ENCODE measurements at places on chromosomes 1 and 21.

DNA sequence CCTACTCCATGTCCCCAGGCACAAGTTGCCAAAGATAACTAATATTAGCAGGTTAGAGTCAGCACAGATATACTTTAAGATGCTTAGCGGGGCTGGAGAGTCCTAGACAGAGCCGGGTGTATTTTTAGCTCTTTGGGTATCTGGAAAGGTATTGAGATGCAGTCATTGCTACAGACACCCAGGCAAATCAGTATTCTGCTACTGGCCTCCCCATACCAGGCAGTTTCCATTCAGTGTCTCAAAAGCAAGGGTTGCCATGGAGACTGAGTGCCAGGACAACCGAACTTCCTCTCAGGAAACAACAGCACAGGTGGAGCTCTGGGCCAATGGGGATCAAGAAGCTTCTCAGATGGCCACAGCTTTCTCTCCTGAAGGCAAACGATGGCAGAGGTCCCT is 45.3 kb downstream of the KCNC4 start:
- DNase-seq, result no peak

- peak; percentile 26 for DNase-seq
Measured at GRCh38 chr21:41663805-41664788, 102.8 kb downstream of the RIPK4 start.

DNA sequence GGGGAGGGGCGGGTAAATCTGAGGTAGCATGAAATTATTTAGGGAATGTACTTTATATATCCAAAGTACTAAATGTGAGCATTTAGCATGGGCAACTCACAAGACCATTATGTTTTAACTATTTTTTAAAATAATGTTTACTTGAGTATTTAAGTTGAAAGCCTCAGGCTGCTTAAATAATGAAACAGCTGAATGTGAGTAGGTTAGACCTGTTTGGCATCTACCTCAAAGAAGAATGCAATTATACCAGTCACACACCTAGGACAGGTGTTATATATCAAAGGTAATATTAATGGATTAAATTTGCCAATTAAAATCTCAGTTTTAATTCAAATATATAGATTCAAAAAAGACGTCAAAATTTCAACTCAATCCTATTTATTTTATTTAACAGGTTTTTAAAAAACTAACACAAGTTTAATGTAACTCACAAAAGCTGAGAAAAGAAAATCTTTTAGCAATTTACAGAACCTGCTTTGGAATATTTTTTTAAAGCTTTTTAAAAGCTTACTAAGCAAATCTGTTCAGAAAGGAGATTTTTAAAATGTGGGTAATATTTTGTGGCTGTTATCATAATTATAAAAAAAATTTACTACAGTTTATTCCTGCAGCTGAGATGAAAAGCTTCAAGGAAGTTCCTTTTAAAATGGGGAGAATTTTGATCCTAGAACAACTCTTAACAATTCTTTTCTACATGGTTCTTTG is 104.6 kb upstream of the LBR start:
- no peak for DNase-seq

DNA sequence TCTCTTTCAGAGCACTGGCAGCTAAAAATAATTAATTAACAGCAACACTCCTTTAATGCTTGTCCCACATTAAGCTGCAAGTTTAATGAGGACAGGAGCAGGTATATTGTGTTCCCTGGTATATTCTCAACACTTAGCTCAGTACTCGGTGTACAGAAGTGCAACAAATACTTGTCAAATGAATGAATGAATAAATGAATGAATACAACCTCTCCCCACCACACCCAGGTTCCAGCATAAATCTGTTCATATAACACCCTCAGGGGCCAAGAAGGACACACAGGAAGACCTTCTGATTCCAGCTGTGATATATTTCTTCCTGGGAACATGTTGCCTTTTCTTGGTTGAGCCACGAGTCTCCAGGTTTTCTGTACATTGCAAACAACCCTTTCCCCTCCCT is 38.1 kb upstream of the RD3 start:
- no peak for DNase-seq

DNA sequence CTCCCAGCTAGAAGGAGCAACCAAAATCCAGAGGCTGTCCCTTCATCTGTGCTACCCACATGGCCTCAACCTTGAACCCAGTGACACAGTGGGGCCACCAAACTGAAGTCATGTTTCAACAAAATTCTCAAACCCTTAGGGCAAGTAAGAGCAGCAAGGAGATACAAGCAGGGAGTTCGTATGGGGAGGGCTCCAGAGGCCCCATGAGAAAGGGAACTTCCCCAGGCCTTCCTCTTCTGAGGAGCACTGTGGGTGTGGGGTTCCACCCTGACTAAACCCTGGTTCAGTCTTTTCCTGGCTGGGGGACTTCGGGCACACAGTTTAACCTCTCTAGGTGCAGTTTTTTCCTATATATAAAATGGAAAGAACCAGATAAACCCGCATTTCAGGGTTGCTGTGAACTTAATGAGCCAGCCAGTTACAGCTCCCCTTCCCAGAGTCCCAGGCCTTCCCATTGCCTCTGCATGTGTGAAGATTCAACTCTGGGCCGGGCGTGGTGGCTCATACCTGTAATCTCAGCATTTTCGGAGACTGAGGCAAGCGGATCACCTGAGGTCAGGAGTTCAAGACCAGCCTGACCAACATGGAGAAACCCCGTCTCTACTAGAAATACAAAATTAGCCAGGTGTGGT is 8.0 kb upstream of the THEMIS2 start:
- DNase-seq, result peak; percentile 58

DNA sequence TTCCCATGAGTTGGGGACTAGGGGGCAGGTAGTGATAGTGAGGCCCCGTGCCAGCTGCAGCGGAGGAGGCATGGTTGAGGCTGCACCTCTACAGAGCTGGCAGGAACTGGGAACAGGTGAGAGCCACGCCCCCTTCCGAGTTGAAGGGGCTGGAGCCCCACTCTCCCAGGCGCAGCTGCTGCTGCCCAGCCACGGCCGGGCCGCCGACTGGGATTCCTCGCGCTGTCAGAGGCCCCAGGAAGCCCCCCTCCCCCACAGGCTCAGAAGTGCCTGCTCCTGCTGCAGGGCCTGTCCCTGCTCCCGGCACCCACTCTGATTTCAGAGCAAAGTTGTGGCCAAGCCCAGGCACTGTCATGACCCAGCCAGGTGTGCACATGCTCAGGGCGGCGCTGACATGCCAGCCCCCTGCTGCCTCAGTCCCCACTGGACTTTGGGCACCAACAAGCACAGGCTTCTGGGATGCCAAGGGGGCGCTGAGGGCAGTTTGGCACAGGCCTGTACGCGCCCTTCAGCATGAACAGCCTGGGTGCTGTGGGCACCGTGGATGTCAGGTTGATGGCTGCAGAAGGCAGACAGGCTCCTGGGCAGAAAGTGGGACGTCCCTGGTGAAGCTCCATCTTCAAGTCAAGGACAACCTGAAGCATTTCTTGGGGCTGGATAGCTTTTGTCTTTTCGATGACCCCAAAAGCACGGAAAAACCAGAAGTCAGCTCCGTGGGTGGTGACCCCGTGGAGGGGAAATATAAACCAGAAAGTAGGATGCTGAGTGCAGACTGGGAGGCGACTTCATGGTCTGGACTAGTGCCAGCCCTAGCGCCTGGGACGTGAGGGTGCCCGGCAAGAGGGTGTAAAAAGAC is 121.5 kb downstream of the SIM2 start:
- no peak for DNase-seq

DNA sequence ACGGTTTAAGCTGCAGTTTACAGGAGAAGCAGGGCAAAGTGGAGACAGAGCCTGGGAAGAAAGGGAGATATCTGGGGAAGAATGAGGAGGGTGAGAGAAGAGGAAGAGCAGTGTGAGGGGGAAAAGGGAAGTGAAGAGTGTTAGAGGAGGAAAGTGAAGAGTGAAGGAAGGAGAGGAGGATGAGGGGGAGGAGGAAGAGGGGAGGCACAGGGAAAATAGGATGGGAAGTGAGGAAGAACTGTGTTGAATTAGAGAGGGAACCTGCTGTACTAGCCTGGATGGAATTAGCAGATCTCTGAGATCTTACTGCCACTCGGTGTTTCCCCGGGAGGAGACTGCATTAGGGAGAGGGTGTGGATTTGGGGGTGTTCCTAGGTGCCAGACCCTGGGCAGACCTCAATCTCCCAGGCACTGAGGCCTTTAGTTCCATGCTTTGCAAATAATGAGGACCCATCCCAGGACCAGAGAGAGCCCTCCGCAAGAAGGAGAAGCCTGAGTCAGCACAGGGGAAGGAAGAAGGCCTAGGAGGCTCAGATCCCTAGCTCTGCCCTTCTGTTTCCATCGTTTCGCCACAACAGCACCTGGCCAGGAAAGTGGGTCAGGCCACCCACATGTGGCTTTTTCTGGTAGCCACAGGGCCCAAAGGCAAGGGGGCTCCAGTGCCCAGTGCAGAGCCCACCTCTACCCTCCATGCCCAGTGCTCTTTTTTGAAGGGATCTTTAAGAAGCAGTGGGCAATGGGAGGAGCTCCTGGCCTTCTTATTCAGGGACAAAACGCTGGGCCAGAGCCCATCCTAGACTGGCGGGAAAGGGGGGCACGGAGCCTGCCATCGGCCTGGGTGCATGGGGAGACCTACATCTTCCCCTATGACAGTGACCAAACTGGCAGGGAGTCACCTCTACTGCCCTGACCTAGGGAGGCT is 2.0 kb downstream of the LRRN2 start:
- DNase-seq, result no peak

Measured in GM12878 (cell line).